Activated naive CD8-positive, alpha-beta T cell treated with anti-CD3 and anti-CD28 coated beads for 36 hours (primary cell): ENCODE measurements at places on chromosomes 7 and 10. TPM values are rescaled to one million over a fixed set of nuclear protein-coding genes. Genes with fewer than 3 reads are reported as not detected.

DNA sequence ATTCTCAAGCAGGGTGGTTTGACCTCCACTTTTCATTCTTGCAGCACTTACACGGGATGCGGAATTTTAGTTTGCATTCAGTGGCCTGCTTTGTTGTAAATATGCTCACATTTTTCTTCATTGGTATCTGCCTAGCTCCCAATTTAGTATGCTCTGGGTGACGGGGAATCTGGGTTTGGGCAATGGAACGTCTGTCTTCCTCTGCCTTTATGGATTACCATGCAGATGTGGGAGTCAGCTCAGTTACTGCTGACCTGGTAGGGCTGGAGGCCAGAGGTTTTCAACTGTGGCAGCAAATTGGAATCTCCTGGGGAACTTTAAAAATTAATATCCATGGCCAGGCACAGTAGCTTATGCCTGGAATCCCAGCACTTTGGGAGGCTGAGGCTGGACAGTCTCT, 161.6 kb downstream of the CAMK1D start:
- DNase-seq = no peak

GRCh38 chr10:82908751-82909150, 1033.8 kb downstream of the NRG3 start:
- no peak for DNase-seq

- DNase-seq = no peak
Observed at GRCh38 chr7:157616426-157616825, 279.6 kb downstream of the DNAJB6 start.

LIPF gene
- total RNA-seq = not detected
